ENCODE measurements at places on chromosomes 1 and 21.
A peak's percentile ranks its signal among the peaks of the same experiment; 100 is the strongest.

- peak; percentile 67 for DNase-seq
These were observed 23.0 kb downstream of the ACTA1 start for GRCh38 chr1:229410692-229411433.

DNA sequence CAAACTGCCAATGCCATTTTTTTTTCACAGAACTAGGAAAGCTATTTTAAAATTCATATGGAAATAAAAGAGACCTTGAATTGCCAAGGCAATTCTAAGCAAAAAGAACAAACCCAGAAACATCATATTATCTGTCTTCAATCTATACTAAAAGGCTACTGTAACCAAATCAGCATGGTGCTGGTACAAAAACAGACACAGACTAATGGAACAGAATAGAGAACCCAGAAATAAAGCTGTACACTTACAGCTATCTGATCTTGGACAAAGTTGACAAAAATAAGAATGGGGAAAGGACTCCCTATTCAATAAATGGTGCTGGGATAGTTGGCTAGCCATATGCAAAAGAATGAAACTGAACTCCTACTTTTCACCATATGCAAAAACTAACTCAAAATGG, 50.5 kb downstream of the RGS4 start:
- DNase-seq = no peak

GRCh38 chr1:24535021-24535424, 20.9 kb upstream of the NCMAP start:
- no peak for DNase-seq

DNA sequence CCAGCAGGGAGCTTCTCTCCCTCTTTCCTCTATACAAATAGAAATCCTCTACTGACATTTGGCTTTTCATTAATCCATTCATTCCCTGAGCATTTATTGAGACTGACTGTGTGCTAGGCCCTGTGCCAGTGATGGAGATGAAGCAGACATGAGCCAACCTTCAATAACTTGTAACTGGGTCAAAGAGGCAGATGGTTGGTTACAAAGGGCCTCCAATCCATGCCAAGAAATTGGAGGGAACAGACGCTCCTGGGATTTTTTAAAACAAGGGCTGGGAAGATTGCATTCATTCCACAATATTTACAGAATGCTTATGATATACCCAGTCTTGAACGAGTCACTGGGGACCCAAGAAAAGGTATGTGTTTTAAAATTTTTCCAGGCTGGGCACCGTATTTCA, 6.2 kb downstream of the HPCAL4 start:
- DNase-seq = no peak

DNA sequence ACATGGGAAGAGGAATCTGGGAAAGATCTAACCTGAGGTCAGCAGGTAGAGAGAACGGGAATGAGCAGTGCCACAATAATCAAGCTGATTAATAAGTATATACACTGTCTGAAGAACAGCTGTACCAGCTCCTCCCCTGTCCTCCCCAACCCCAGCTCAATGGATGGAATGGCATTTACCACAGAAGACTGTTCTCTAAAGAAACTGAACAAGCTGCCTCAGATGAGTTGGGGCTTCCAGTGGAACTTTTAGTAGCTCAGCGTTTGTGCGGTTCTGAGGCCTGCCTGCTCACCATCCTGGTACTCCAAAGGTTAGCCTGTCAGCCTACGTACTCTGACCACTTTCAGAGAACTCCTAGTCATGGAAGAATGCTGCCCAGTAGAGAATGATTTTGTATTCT, 101.9 kb upstream of the LBR start:
- no peak for DNase-seq

DNA sequence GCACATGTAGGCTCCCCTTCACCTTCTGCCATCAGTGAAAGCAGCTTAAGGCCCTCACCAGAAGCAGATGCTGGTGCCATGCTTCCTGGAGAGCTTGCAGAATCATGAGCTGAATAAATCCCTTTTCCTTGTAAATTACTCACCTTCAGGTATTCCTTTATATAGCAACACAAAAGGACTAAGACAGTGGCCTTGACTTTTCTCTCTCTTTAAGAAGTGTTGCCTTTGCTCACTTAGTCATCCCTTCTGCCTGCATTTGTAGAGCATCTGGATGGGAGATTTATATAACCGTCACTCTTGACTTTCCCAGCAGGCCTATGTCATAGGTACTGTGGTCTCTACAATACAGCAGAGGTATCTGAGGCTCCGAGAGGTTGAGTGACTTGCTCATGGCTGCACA, 3.7 kb downstream of the PCSK9 start:
- no peak for DNase-seq

DNA sequence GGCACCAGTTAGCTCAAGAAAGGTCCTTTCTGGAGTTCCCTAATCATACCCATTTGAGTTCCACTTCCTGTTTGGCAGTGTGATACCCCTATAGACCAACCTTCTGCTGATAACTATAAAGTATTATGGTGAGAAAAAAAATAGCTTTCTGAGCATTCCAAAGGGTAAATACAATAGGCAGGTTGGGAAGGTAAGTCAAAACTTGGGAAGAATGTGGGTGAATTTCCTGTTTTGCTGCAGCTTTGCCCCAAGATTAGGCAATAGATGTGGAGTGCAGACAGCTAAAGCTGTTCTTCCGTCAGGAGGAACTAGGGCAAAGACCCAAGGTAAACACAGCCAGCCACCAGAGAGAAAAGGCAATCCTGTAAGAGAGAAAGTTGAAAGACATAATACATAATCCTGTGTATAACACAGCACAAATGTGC, 49.9 kb upstream of the GUCA2A start:
- DNase-seq = no peak

- no peak for DNase-seq
These were observed 111.1 kb downstream of the PIK3R3 start for GRCh38 chr1:46021046-46021996.

DNA sequence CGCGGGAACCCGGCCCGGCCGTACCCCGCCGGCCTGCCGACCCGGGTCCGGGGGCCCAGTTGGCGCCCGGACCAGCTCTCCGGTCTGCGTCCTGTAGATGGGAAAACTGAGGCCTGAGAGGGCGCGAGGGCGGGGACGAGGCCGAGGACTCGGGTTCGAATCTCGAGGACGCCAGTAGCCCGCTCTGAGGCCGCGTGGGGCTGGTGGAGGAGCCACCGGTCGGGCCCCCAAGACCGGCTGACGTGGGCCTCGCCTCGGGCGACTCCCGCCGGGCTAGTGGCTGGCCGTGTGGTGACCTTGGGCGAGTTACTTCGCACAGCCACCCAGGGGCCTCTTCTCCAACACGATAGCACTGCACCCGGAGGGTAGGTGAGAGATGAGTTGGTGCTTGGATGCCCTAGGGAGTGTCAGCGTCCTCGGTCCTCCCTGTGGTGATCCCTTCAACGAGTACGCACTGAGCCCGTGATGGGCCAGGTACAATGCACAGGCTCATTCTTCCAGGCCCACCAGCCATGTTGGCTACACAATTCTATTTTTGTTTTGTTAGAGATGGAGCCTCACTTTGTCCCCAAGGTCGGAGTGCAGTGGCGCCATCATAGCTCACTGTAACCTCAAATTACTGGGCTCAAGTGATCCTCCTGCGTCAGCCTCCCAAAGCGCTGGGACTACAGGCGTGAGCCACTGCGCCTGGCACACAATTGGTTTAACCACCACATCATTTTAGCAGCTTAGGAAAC, 404 bp upstream of the SCMH1 start:
- DNase-seq = peak; percentile 84

DNA sequence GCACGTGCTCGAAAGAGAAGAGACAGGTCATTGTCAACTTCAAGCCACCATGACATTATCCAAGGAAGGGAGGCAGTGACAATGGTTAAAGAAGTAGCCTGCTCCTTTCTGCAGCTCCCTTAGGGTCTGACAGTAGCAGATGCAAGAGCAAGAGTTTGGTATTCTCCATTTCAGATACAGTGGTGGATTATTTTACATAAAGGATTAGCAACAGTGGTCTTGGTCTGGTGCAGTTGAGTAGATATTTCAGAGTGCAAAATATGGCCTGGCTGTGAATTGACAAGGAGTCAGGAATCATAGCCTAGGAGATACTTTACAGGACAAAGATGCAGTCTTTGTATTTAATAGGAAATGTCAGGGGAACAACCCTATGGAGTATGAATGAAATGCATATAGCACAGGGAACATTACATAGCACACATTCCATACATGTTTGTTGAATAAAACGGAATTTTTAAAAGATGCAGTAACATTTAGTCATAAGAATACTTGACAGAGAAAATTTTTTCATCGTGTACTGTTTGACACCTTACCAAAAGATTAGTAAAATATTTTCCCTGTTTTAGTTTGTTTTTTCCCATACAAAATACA, 41.8 kb downstream of the CHRM3 start:
- no peak for DNase-seq

DNA sequence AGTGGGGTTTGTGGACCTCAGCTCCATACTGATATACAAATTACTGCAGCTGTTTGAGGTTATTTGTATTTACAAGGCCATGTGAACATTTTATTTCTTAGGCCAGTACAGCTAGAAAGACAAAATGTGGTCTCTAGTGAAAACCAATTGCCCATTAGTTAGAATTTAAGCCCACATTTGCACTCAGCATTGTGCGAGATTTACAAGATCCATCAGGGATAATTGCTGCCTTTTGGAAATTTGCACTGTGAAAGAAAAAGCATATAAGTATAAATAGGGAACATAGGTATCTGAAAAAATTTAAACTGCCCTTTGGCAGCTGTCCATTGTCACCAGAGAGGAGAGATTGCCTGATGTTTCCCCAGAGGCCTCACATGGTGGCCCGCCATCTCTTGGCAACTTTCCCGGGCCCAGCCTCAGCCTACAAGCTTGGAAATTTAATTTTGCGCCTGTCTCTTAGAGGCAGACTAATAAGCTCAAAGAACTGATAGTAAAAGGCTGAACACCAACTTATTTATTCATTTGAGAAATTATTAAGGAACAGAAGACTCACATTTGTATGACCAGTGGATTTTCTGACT, 120.7 kb downstream of the MAP3K21 start:
- no peak for DNase-seq
